Astrocyte of the hippocampus (primary cell): ENCODE measurements at places on chromosomes 7 and 10.

GRCh38 chr7:130838738-130839137 lies 104.7 kb upstream of the KLF14 start:
- DNase-seq, result peak; percentile 73

DNA sequence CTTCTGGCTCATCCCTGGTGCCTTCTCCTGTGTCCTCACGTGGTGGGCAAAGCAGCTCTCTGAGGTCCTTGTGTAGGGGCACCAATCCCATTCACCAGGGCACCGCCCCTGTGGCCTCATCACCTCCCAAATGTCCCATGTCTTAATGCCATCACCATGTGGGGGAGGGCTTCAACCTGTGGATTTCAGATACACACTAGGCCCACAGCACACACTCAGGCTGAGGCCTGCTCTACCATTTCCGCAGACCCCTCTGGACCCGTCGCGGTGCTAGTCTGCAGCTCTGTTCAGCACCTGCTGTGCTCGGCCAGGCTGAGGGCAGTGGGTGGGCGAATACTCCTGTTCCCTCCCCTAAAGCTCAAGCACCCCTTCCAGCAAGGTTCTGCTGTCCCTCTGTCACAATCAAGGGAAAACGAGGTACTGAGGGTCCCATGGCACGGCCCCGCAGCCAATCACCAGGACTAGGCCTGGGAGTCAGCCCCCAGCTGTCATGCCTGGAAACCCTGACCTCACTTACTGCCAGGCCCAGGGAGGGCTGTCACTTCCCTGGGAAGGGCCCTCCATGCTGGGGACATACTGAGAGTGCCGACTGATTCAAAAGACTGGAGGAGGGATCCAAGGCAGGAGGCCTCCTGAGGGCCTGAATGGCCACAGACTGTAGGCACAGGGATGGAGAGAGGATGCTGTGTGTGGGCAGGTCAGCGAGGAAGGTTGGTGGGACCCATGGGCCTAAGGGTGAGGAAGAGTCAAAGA lies 123.8 kb upstream of the RET start:
- no peak for DNase-seq

DNA sequence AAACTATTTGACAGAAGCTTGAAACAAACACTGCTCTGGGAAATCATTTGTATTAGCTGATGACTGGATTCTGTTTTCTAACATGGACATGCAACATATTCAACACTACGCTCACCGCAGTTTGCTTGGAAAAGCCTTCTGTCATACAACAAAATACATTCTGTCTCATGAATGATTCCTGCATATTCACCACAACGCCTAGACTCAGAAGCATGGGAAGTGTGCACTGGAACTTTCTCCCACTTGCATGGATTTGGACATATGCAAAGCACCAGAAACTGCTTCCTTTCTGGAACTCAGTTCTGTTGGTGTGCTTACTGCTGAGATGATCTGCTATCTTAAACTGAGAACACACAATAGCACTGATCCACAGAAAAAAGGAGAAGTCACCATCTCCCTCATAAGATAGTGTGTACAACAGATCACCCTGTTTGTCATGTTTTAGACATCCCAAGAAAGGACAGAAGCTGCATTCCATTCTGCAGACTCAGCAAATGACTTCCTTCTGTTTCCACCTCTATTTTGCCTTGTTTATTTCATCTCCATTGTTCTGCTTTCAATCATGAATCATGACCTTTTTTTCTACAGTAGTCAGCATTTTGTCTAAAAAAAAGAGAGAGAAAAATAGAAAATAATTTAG lies 115.8 kb downstream of the HTR7 start:
- peak; percentile 22 for DNase-seq

DNA sequence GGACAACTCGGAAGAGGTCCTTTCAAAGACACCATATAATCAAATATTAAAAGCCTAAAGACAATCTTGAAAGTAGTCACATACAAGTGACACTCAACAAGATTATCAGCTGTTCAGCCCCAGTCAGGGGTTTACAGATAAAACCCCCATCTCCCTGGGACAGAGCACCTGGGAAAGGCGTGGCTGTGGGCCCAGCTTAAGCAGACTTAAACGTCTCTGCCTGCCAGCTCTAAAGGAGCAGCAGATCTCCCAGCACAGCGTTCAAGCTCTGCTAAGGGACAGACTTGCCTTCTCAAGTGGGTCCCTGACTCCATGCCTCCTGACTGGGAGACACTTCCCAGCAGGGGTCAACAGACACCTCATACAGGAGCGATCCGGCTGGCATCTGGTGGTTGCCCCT lies 18.0 kb downstream of the CDCA7L start:
- no peak for DNase-seq

DNA sequence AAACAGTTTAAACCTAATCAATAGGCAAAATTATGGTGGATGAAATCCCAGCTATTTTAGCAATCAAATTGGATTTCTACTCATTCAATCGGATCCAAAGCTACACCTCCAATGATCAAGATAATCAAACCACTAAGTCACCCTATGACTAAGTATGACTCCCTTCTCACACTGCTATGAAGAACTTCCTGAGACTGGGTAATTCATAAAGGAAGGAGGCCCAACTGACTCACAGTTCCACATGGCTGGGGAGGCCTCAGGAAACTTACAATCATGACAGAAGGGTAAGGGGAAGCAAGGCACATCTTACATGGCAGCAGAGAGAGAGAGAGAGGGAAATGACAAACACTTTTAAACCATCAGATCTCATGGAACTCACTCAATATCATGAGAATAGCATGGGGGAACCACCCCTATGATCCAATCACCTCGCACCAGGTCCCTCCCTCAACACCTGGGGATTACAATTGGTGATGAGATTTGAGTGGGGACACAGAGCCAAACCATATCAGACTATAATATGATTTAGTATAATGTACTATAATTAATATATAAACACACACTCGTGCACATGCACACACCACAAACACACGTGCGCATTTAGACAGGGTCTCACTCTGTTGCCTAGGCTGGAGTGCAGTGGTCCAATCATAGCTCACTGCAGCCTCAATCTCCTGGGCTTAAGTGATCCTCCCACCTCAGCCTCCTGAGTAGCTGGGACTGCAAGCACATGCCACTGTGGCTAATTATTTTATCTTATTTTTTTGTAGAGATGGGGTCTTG lies 213.6 kb upstream of the FOXK1 start:
- no peak for DNase-seq

GRCh38 chr10:89915021-89915420 lies 213.6 kb downstream of the KIF20B start:
- DNase-seq, result peak; percentile 55

DNA sequence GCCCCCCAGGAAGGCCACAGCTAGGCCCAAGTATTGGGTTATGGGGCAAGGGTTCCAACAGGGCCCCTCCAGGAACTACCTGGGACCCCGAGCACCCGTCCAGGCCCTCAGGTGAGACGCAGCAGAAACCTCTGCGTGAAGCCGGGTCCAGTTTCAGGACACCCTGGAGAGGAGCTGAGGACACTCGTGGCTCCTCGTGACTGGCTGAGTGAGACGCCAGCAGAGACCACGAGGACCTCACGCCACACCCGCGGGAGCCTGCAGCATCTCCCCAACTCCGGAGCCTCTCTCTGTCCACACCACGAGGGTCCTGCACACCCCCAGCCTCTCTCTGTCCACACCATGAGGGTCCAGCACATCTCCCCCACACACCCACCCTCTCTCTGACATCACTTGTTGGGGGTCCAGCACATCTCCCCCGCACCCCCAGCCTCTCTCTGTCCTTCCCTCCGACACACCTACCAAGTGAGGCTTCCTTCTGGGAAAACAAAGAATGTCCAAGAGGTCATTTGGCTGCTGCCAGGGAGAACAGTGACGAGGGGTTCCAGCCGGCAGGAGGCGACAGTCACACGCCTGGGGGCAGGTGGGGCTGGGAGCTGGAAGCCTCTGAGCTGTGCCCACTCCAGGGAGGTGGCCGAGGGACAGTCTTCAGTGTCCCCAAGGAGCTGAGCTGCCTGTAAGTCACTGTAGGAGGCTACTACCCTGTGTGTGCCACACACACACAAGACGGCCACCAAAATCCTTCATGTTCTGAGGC lies 46.1 kb upstream of the PPP2R2D start:
- no peak for DNase-seq

DNA sequence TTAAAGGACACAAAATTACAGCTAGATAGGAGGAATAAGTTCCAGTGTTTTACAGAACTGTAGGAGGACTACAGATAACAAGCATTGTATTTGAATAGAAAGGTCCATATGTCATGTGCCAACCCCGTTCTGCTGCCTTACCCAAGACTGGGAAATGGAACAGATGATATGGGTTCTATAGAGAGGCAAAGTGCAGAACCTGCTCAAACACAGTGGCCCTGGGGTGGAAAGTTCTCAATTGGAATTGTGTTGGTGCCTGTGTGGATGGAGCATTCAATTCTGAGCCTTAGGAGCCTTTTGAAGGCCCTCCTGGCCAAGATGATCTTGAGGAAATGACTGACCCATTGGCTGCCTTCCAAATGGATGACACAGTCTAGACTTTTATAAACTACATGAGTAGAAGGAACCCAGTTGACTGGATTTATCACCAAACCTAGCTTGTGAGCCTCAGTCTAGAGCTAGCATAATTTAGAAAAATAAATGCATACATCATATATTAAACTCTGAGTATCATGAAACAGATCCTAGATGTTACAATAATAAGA lies 4.1 kb upstream of the PRSS1 start:
- no peak for DNase-seq

- DNase-seq, result no peak
Observed at GRCh38 chr10:91103384-91104192, 116.9 kb upstream of the PCGF5 start.

DNA sequence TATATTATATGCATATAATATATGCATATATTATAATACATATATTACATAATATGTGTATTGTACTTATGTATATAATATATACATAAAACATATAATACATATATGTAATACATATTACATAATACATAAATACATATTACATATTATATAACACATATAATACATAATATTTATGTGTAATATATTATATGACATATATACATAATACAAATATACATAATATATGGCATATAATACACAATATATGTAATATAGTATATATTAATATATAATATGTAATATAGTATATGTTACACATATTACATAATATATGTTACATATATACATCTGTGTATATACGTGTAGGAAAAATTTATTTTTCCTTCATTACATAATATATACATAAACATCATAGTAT lies 63.4 kb downstream of the SGMS1 start:
- no peak for DNase-seq

DNA sequence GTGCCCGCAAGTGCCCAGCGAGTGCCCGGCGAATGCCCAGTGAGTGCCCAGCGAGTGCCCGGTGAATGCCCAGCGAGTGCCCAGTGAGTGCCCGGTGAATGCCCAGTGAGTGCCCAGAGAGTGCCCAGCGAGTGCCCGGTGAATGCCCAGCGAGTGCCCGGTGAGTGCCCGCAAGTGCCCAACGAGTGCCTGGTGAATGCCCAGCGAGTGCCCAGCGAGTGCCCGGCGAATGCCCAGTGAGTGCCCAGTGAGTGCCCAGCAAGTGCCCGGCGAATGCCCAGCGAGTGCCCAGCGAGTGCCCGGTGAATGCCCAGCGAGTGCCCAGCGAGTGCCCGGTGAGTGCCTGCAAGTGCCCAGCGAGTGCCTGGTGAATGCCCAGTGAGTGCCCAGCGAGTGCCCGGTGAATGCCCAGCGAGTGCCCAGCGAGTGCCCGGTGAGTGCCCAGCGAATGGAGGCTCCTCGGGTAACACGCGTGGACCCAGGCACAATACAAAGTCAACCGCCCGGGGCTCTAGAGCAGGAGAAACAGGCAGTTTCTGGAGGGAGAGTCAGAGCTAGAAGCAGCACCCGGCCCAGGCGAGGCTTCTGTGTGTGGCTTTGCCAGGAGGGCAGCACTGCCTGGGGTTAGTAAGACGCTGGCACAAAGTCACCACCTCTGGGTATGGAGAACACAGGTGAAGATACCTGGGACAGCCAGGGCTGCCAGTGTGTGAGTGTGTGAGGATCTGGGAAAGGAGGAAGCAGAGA lies 38.2 kb upstream of the CFAP46 start:
- DNase-seq, result no peak

DNA sequence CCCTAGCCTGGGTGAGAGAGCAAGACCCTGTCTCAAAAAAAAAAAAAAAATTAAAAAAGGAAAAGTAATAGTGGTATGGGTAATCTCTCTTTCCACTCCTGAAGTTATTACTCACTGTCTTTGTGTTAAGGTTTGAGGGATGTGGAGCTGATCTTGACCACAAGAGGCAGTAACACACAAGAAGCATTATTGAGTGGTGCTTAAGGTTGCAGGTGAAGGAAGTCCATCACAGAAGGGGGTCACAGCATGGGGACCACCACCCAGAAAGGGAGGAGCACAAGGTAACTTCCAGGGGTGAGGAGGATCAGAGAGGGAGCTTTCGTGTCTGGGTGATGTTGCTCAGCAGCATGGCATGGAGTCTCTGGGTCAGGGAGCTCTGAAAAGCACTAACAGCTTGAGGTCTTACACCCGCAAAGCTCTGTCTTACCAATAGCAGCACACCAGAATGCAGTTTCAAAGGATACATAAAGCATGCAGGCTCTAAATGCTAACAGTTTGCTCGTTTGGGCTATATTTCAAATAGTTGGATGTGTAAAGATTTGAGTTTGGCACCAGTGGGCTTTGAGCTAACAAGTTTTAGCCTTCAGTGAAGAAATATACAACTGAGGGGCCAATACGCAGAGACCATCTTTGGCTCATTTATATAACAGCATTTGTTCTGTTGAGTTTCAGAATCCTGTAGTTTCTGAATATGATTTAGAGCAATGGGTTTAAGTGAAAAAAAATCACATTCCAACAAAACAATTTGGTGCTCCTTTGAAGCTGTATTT lies 100.4 kb upstream of the DNAJC1 start:
- DNase-seq, result no peak

DNA sequence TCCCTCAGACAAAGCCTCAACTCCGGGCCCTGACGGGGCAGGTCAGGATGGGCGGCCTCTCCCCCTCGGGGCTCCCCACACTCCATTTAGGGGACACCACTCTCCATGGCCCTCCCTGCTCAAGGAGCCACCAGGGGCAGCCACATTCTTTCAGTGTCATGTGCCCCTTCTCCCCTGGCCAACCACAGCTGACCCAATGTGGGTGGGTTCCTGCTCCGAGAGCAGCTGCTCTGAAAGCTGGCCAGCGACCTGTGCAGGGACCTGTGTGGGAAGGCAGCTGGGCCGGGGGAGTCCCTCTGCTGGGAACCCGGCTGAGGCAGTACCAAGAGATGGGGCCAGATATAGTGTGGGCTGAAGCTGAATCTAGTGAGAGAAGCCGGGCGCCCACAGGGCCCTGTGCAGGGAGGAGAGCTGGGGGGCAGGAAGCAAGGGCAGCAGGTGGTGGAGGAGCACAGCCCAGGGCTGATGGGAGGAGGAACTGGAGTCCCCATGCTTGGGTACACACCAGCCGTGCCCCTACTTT lies 40.6 kb upstream of the NPFFR1 start:
- DNase-seq, result no peak

DNA sequence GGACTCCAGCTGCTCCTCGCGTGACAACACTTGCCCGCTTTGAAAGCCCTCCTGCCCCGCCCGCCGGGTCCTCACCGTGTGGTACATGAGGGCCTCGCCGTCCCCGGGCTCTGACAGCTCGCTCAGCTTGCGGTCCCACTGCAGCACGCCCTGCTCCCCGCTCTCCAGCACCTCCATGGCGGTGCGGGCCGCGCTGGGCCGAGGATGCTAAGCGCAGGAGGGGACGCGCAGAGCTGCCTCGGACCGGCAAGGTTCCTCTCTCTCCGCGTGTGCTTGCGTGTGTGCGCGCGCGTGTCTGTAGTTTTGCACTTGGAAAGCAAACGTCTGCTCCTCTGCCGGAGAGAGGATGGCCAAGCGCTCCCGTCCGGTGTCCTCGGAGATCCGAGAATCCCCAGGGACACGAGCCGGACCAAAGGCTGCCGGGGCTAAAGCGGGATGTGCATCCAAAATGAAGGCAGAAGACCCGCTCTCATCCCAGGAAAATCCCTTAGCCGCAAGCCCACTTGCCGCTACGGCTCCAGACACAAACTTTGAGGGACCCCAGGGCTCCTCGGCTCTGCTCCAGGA lies at the start of gene CREB3L2:
CREB3L2 (minus strand) TSS at position 558 of the 567 bp plus-strand sequence; CDS start at position 177, 381 bp downstream.
- DNase-seq, result peak; percentile 85
